ENCODE measurements at places on chromosomes 5 and 9. TPM values are rescaled to one million over a fixed set of nuclear protein-coding genes. Genes with fewer than 3 reads are reported as not detected.

The NUP155 gene
- 17.9 TPM for total RNA-seq

The OLFML2A gene
- total RNA-seq = 7.5 TPM

The PLPP7 gene
- total RNA-seq = 8.6 TPM

The SPATA9 gene
- not detected for total RNA-seq

The WDR38 gene
- not detected for total RNA-seq

The GABRG2 gene
- not detected for total RNA-seq

The GRIA1 gene
- not detected for total RNA-seq

The PGM5 gene
- total RNA-seq = 17.8 TPM

The ANKRD18B gene
- total RNA-seq = not detected

The PCDHGA12 gene
- total RNA-seq = 4.8 TPM

The HBEGF gene
- total RNA-seq = 8.1 TPM

The MYMK gene
- not detected for total RNA-seq

The CARD9 gene
- total RNA-seq = 0.75 TPM

Data from subcutaneous adipose tissue (tissue), 4 donors.